A375 (cell line): ENCODE measurements at places on chromosomes 3 and 15. TPM values are rescaled to one million over a fixed set of nuclear protein-coding genes. Genes with fewer than 3 reads are reported as not detected.

CYP19A1 gene
- total RNA-seq = not detected in 2 replicates

MEX3B gene
- total RNA-seq = 1.3 and 1.8 TPM in 2 replicates

IL5RA gene
- not detected in 2 replicates for total RNA-seq

CFAP20DC gene
- 4.5 TPM in 2 replicates for total RNA-seq

PLSCR2 gene
- total RNA-seq = not detected in 2 replicates

SLC27A2 gene
- total RNA-seq = 0.34 TPM in 2 replicates

QARS1 gene
- total RNA-seq = 274 and 318 TPM in 2 replicates
